ENCODE measurements at places on chromosomes 3 and 15.

DNA sequence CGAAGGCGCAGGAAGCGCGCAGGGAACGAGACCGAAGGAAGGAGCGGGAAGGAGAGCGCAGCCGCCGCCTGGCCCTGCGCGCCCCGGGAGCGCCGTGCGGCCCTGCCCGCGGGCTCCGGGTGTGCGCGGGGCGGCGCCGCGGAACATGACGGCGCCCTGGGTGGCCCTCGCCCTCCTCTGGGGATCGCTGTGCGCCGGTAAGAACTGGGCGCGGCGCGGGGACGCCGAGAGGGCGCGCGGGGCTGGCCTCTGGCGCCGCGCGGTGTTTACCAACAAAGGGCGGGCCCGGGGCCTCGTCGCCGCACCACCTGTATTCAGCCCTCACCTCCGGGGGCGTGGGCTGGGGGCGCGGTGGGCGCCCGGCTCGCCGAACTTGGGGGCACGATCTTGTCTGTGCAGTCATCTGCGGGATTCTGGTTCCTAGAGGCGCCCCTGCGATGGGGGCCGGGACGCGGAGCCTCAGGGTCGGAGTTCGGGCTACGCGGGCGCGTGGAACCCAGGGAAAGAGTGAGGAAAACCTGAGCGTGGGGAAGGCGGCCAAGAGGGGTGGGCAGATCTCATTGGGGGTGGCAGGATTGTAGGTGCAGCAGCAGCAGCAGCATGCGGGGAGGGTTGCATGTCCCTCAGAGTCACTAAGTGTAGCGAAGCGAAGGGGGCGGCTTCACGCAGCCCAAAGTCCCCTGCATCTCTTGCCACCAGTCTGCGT lies 641 bp downstream of the ACVR2B start:
- no peak for DNase-seq

DNA sequence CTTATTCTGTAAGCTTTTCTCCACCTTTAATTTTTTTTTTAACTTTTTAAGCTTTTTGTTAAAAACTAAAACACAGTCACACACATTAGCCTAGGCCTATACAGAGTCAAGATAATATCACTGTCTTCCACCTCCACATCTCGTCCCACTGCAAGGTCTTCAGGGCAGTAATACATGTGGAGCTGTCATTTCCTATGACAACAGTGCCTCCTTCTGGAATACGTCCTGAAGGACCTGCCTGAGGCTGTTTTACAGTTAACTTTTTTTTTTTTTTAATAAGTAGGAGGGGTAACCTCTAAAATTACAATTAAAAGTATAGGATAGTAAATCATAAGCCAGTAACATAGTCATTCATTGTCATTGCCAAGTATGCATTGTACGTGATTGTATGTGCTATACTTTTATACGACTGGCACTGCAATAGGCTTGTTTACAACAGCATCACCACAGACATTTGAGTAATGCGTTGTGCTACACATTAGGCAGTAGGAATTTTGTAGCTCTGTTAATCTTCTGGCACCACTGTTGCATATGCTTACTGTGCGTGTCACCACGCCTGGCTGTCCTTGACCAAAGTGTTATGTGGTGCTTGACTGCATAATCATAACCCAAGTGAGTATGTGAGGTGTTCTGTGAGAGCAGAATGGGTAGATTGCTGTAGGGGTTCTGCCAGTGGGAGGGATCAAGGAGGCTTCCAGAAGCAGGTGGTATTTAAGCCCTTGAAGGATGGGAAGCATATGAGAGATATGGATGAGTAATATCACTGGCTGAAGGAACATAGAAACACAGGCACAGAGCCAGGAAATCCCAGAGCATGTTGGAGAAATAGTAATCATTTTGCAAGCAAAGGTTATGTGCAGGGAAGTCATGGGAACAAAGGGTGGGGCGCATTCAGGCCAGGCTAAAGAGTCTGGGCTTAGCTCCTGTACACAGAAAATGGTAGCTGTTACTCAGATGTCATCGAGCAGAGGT lies 18.3 kb downstream of the FBXO22 start:
- DNase-seq: no peak

GRCh38 chr15:92603743-92604470 lies 51.7 kb downstream of the FAM174B start:
- no peak for DNase-seq

GRCh38 chr15:69760890-69761568 lies 308.4 kb downstream of the RPLP1 start:
- peak; percentile 96 for DNase-seq

- DNase-seq: no peak
These were observed 308.5 kb upstream of the MDFIC2 start for GRCh38 chr3:70620956-70621355.

DNA sequence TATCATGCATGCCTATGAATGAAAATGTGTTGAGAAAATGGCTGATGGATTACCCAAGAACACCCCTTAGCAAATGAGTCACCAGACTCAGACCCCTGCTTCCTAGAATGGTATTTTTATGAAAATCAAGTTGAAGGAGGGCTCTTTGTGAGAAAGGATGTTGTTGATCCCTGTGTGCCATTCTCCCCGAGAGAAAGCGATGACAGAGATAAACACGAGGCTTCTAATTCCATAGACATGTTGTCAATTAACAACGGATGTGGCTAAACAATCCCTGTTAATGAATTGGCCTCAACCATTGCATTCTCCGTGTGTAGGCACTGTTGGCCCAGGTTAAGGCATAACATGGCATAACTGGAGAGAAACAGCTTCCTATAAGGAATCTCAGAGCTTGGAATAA lies 5.8 kb upstream of the OXTR start:
- no peak for DNase-seq
